MV-4-11 (cell line): ENCODE measurements at places on chromosomes 3 and 15.

- no peak for DNase-seq
Measured at GRCh38 chr3:3636815-3637214, 162.4 kb upstream of the LRRN1 start.

- no peak for DNase-seq
Measured at GRCh38 chr3:72791161-72791560, 57.1 kb downstream of the SHQ1 start.

DNA sequence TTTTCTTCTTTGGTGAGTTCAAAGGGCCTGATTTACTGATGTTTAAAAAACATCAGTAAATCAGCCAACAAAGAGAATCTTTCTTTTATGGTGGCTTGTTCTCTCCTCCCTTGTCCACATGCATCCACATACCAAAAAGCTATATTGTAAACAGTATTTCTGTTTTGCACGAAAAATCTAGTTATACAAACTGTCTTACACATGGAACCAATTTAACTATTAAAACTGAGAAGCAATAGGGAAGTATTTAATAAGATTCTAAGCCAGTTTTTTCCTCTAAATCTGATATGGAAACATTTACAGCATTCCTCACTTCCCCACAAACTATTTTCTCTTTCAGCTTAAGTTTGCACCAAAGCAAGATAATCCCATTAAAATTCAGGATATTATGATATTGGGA is 110.8 kb upstream of the ICE2 start:
- no peak for DNase-seq

DNA sequence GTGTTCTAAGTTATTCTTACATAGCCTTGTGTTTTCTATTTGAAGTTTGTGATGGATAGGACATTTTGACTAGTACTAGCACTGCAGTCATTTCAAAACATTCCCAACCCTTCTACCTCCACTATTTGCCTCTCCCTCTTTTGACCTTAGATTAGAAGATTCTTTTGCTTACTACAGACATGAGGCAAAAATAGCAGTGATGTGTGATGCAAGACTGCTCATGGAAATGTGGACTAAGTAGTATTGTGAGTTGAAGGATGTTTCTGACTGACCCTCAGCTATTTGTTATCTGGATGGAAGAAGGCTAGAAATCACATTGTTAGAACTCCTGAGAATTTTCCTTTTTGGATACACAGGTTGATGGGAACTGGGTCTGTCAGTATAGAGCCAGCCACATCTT is 45.9 kb downstream of the ATP2C1 start:
- DNase-seq = no peak

DNA sequence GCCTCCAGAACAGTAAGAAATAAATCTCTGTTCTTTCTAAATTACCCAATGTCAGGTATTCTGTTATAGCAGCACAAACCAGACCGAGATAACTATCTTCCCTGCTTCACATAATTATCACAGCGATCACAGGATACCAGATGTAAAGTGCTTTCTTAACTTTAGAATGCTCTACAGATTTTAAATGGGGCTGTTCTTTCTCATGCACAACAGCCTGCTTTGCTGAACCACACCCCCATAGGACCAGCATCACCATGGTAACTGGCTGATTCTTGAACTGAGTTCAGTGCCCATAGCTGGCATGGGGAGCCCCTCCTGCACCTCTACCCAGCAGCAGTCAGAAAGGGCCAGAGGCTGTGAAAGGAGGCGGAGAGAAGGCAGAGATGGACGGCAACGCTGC is 7.8 kb downstream of the CD80 start:
- no peak for DNase-seq

DNA sequence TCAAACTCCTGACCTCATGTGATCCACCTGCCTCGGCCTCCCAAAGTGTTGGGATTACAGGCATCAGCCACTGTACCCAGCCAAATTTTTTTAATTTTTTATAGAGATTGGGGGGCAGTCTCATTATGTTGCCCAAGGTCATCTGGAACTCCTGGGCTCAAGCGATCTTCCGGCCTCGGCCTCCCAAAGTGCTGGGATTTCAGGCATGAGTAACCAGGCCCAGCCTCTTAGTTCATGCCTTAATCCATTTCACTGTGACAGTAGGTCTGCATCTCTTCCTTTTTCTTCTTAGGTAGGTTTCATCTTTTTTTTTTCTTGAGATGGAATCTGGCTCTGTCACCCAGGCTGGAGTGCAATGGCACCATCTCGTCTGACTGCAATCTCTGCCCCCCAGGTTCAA is 37.3 kb upstream of the PPP4R2 start:
- no peak for DNase-seq

DNA sequence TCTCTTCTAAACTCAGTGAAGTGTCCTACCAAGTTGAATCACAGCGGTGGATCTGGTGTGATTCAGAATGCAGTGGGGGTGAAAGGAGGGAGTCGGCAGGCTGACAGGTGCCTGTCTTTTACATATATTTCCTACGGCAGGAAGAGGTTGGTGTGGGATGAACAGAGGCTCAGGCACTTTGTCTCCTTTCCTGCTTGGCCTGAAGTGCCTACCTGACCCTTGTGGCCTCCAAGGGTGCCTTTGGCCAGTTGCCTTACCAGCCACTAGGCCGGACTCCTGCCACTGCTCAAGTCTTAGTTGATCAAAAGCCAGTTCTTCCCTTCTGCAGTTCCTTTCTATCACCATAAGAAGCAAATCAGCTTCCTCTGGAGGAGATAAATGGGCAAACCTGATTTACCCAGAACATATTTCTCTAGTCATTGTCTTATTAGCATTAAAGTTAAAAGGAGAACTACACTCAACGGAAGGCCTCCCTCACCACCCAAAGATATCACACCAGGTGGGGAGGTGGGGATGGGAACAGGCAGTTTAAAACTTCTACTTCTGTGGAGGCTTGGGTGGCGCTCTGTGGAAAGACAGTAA is 52.1 kb downstream of the CRTC3 start:
- DNase-seq = no peak

GRCh38 chr15:60264088-60264487 is 133.7 kb downstream of the ANXA2 start:
- no peak for DNase-seq

DNA sequence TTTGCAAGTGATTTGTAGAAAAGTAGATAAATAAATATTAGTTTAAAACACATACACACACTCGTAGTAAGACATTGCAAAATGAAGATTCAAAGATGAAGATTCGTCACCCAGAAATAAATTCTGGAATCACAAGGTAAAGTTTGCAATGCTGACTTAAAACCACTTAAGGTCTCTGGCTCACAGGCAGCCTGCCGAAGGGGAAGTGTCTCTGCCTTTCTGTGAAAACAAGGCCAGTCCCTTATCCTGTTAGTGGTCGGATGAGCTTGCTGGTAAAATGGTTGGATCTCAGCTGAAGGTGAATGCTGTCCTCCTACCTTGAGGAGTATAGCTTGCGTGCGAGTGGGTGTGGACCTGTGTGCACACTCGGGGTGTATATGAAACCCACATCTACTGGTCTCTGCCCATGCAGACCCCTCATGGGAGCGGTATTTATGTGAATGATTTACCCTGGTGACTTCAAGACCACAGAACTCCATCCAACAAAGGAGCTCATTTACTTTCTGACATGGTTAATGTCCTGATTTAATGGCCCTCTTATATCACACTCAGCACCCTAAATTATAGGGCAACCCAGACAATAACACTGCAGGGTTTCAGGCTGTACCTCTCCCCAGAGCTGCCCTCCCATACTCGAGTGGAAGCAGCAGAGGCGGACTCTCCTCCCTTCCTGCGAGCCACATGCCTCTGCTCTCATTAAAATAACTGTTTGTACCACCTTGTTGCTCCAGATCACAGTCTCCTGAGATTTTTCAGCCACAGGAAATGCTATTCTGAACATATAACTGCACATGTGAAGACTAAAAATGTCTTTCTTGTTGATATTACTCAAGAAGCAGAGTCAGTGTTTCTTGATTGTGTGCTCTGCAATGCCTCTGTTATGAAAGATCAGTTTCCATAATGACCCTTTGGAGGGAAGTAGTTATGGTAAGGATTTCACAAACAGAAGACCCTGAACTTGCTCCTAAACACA is 45.9 kb upstream of the ALDH1A3 start:
- DNase-seq = peak; percentile 88

GRCh38 chr3:197908957-197909701 is 40.9 kb upstream of the RPL35A start:
- DNase-seq = no peak

DNA sequence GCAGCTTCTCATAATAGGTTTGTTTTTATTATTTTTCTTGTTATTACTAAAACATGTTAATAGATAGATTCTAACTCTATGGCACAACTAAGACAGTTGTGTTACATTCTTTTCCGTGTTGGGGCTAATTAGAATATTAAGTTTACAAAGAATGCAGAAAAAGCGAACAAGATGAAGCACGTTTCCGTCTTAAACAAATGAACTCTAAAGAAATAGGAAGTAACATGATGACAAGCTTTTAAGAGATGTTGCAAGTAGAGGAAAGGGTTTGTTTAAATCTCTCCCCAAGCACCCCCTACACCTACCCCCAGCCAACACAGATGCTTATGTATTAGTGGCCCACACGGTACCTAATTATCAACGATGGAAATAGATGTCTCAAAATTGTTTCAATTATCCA is 207.1 kb downstream of the TP63 start:
- DNase-seq = peak; percentile 55

DNA sequence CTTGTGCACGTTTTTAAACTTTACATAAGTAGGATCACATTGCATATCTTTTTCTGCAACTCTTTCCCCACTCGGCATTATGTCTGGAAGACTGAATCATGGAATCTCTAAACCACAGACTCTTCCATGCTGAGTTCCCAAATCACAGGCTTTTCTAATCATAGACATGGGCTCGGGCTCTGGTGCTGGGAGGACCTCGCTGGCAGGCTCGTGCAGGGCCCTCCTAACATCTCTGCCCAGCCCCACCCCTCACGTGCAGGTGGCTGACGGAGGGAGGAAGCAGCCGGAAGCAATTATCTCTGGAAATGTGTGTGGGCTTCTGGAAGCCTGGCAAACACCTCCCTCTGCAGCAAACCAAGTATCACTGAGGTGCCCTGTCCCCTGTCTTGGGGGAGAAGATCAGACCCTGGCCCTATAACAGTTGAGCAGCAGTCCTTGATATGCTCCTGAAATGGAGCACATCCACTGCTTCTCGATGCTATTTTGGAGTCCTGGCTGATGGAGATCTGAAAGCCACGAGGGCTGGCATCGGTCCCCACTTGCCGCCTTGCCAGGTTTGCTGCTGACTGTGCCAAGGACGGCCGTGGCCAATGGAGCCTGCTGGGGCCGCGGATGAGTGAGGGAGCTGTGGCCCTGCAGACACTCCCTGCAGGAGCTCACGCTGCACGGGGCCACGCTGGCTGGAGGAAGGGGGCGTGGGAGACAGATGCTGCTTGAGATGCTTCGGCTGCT is 4.4 kb upstream of the IQSEC1 start:
- no peak for DNase-seq

- no peak for DNase-seq
Measured at GRCh38 chr15:38266247-38266986, 13.8 kb downstream of the SPRED1 start.

GRCh38 chr3:69212411-69213160 is 90.2 kb upstream of the LMOD3 start:
- peak; percentile 89 for DNase-seq
